ENCODE measurements at places on chromosomes 11 and 22.

GRCh38 chr11:19552161-19552560 is 160.5 kb upstream of the NAV2 start:
- no peak for DNase-seq

DNA sequence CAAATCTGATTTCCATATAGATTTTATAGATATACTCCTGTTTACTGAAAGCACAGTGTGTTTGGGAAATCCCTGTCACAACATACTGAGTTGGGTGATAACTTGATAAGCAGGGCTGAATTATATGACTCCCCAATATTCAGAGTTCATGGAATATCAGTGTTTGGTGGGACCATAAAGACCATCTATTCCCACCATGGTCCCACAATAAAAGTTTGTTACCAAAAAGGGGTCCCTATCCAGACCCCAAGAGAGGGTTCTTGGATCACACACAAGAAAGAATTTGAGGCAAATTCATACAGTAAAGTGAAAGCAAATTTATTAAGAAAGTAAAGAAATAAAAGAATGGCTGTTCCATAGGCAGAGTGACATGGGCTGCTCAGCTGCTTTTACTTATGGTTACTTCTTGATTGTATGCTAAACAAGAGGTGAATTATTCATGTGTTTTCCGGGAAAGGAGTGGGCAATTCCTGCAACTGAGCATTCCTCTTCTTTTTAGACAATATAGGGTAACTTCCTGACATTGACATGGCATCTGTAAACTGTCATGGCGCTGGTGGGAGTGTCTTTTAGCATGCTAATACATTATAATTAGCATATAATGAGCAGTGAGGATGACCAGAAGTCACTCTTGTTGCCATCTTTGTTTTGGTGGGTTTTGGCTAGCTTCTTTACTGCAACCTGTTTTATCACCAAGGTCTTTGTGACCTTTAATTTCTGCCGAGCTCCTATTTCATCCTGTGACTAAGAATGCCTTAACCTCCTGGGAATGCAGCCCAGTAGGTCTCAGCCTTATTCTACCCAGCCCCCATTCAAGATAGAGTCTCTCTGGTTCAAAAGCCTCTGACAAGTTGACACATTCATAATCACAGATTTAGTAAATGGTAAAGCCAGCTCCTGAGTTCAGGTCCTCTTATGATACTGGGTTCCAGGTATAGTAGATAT is 240.6 kb upstream of the PDGFD start:
- DNase-seq: no peak

DNA sequence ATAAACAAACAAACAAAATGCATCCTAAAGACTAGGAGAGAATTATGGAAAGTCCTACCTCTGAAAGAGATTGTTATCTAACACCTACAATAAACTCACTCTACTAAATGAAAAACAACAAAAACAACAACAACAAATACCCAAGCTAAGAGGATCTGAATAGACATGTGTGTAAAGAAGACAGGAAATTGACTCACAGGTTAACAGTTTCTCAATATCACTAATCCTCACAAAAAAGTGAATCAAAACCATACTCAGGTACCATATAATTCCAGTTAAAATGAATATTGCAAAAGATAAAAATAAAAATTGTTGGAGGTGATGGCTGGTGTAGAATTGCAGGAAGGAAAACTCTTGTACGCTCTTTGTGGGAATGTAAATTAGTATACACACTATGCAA is 110.4 kb upstream of the TOP3B start:
- DNase-seq: no peak

DNA sequence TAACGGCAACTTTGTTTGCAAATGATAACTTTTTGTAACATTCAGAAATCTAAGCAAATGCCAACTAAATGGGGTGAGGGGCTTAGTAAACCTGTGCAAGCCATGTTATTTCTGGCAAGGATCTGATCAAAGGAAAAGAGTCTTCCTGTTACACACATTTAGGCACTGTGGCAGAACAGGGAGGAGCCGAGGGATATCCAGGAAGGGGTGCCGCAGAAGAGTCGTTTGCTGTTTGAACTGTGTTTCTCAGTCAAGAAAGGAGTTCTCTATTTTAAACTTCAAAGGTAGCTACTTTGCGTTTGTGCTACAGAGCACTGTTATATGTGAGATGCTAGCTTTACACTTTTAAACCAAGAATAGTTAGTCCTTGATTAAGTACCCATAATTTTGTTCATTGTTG is 175.5 kb downstream of the ETS1 start:
- DNase-seq: no peak

GRCh38 chr11:64100360-64100759 is 64.6 kb downstream of the FLRT1 start:
- DNase-seq: no peak

DNA sequence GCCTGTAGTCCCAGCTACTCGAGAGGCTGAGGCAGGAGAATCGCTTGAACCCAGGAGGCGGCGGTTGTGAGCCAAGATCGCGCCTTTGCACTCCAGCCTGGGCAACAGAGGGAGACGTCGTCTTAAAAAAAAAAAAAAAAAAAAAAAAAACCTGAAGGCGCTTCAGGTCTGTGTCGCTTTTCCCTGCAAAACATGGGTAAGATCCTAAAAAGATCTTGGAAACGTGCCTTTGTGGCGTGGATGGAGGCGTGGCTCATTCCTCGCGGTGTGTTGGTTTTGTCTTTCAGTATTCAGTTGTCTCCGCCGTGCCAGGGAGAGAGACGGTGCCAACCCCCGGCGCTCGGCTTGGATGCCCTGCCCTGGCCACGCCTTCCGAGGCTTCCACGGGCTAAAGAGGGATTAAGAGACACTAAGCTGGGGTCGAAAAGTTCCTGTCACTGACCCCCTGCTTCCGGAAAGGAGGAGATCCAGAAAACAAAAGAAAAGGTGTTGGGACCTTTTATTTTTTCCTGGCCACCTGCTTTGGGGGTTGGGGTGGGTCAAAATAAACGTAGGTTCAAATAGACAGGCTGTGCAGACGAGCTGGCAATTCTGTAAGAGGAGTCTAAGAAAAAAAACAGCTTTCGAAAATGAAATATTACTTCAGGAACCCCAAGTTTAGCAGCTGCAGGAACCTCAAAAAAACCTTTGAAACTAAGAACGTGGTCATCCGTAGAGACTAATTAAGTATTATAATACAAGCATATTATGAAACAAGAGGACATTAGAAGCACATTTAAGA is 1.1 kb upstream of the SLC35F2 start:
- DNase-seq: peak; percentile 14

GRCh38 chr11:69978841-69979614 is 99.1 kb upstream of the ANO1 start:
- no peak for DNase-seq

DNA sequence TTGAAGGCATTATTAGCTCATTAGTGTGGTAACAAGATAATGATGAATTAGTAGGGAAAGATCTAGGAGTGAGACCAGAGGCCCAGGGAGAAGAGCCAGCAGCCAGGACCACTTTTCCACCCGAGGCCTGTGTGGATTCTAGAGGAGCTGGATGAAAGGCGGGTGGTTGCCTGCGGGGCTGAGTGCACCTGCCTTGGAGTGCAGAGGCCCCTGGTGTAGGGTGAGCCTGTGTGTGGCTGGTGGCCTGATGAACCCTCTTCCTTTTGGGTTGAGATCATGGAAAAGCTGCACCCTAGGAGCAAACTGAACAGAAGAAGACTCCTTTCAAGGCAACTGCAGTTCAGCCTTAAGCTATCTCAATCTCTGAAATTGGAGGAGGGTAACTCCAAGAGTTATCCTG is 5.9 kb upstream of the TP53AIP1 start:
- DNase-seq: no peak

- DNase-seq: no peak
Observed at GRCh38 chr11:32023370-32024305, 67.2 kb upstream of the RCN1 start.

GRCh38 chr22:47839595-47840227 is 1077.3 kb downstream of the TBC1D22A start:
- peak; percentile 75 for DNase-seq

DNA sequence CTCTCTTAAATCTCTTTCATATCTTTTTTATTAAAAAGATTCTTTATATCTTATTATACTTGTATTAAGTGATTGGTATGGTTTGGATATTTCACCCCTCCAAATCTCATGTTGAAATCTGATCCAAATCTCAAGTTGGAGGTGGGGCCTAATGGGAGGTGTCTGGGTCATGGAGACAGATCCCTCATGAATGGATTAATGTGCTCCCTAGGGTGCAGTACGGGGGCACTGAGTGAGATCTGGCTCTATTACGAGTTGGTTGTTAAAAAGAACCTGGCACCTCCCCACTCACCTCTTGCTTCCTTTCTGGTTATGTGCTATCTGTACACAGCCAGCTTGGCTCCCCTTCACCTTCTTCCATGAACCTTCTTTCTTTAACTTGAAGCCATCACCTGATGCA is 149.6 kb downstream of the CWF19L2 start:
- no peak for DNase-seq

- no peak for DNase-seq
Observed at GRCh38 chr22:40031766-40032470, 37.2 kb downstream of the FAM83F start.

GRCh38 chr11:4699697-4700435 is 2.2 kb upstream of the OR51E2 start:
- DNase-seq: no peak

- peak; percentile 87 for DNase-seq
Observed at GRCh38 chr11:102323542-102324251, 6.4 kb downstream of the BIRC3 start.

DNA sequence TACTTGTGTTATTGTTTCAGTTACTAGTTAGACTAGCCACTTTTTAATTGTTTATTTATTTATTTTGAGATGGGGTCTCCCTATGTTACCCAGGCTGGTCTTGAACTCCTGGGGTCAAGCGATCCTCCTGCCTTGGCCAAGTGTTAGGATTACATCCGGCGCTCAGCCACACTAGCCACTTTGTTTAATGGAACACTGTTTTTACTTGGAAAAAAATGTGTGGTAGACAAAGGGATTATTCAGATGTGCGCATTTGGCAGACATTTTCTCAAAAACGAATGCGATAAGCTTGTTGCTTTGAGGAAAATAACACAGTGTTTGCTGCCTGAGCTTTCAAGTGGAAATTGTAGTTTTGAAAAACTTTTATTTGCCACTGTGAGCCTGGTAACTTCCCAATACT is 51.0 kb downstream of the CTNND1 start:
- DNase-seq: no peak

DNA sequence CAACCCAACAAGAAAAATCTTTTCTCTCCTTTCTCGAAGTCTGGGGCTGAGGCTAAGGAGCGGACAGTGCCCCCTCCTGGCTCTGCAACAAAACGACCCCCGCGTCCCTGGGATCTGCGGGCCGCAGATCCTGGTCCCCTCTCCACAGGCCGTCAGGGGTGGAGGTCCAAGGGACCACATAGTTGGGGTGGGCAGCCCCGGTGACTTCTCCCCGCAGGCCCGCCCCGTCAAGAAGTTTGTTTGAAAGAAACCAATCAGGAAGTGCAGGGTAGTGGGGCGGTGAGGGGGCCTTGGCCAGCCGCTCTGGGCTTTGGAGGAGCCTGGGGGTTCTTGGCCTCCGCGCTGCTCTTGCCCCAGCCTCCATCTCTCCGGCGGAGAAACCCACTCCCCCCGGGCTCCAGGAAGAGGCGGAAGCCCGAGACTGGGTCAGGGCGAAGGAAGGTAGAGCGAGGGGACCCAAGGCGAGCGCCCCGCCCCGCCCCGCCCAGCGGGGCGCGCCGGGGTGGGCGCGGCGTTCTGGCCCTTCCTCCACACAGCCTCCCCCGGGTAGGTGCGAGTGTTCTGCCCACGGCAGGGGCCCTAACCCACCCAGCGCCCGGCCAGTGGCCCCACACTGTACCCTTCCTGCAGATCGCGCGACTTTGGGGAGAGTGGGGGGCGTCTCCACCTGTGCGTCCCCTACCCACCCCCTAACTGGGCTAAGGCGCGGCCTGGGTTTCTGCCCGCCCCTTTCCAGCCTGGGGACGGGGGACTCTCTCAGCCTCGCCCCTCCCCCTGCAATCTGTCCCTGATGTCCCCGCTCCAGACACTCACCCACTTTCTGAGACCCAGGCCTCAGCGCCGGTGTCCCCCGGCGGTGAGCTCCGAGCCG is 1.3 kb downstream of the TP53I11 start:
- DNase-seq: peak; percentile 29

- peak; percentile 13 for DNase-seq
Observed at GRCh38 chr22:47307822-47308221, 545.4 kb downstream of the TBC1D22A start.

GRCh38 chr11:120182790-120183491 is 27.9 kb upstream of the OAF start:
- no peak for DNase-seq

DNA sequence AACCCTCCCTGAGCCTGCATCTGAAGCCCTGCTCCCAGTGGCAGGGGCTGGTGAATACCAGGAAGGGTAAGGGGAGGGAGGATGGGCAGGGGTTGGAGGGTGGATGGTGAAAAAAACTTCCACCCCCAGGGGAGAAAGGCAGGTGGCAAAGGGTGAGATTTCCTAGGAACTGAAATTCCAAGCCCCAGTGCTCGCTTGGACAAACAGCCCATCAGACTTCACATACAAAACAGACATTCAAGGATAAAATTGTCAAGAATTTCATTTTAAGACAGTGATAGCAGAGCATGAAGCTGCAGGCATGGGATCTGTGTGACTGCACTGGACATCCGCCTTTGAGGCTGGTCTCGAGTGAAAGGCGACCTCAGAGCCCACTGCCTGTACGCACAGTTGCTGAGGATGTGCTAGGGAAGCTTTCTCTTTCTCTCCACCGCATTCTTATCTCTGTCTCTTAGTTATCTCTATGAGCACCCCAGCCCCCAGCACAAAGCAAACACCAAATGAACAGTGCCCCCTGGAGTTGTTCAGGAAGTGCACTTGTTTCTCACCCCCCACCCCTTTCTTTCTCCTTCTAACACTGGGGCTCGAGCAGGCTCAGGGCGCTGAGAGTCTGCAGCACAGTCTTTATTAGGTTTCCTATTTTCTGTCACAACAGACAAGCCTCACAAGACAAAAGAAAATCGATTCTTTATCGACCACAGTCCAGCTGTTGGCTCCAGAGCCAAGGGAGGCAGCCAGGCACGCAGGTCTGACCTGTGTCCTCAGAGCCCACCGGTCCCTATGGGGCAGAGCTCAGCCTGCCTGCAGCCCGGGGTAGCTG is 237.3 kb upstream of the NCAM1 start:
- DNase-seq: no peak

- DNase-seq: no peak
Observed at GRCh38 chr11:73547706-73548595, 50.0 kb downstream of the FAM168A start.

DNA sequence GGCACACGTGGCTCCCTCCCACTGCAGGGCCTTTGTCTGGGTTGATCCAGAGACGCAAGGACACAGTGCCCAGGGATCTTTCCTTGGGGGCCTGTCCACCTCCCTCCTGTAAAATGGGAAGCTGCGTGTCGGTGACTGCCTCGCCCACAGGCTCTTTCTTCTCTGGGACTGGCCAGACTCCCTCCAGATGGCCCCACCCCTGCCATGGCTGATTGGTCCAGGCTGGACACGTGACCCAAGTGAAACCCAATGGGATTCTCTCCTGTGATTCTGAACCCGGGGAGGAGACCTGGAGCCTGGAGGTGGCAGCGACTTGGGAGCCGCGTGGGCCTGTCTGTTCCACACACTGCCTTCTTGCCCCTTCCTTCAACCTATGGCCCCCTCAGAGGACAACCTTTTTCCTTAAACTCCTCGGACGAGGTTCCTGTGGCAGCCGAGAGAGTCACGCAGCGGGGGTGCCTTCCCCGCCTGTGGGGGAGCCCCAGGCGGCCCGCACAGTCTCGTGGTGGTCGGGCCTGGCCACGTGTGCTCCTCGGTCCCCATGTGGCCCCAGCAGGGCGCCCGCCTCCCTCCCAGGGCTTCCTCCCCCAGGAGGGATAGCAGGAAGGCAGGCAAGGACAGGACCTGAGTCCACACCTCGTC is 12.4 kb upstream of the MPPED1 start:
- no peak for DNase-seq

- no peak for DNase-seq
Observed at GRCh38 chr11:12859872-12860657, 149.1 kb upstream of the RASSF10 start.
